SK-N-SH treated with all-trans-retinoic acid at 6 μM for 48 hours (cell line): ENCODE measurements at places on chromosomes 7 and 10.
A peak's percentile ranks its signal among the peaks of the same experiment; 100 is the strongest.

GRCh38 chr7:81865754-81866153 lies 95.9 kb upstream of the HGF start:
- ATAC-seq = no peak

DNA sequence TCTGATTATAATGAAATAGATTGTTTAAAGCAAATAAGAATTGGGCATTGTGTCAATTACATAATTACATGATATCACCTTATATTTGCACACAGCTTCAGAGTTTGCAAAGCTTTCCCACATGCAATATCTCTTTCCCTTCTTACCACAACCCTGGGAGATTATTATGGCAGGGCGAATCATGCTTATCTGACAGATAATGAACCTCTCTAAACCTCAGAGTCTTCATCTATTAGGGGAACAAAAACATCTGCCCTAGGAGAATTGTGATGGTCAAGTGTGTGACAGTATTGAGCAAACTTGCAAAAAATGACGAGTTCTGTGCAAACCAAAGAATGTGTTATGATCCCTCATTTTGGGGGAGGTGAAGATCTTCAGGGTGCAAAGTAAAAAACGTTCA lies 90.0 kb downstream of the MYOF start:
- ATAC-seq = no peak

DNA sequence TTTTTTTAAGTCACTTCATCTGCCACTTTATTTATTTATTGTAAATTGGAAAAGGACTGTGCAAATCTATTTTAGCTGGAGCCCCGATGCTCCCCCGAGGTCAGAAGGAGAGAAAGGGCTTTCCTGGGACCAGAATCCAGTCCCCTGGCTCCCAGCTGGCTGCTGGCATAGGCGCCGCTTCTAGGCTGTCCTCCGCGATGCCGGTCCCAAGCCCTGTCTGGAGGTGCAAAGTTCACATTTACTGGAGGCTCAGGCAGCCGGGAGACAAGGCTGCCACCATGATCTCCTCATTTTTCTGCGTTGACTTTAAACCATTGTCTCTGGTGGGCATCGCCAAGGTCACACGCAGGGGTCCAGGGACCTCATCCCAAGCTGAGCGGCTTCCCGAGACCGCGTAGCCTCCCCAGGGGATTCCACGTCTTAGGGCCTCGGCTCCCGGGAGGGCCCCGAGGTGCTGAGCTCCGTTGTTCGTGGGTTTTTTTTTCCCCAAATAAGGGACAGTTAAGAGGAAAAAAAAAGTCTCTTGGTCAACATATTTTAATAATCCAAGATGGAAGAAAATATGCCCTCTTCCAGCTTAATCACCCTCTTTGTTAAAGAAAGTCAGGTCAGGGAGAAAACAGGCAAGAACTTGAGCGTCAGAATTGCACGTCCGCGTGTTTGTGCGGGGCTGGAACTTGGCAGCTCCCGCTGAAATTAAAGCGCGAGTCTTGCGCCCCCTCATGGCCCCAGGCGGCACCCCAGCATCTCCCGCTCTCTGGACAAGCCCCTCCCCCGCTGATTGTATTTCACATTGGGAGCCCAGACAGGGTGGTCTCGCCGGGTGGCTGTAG lies 11.9 kb downstream of the RGR start:
- ATAC-seq = no peak

- ATAC-seq = no peak
Measured at GRCh38 chr10:116403740-116404250, 23.9 kb upstream of the PNLIPRP3 start.

- no peak for ATAC-seq
Measured at GRCh38 chr7:22894546-22894945, 71.9 kb upstream of the TOMM7 start.

GRCh38 chr7:105674200-105674920 lies 93.1 kb upstream of the EFCAB10 start:
- no peak for ATAC-seq

GRCh38 chr10:35447693-35448407 lies 111.5 kb downstream of the CCNY start:
- peak; percentile 87 for ATAC-seq

DNA sequence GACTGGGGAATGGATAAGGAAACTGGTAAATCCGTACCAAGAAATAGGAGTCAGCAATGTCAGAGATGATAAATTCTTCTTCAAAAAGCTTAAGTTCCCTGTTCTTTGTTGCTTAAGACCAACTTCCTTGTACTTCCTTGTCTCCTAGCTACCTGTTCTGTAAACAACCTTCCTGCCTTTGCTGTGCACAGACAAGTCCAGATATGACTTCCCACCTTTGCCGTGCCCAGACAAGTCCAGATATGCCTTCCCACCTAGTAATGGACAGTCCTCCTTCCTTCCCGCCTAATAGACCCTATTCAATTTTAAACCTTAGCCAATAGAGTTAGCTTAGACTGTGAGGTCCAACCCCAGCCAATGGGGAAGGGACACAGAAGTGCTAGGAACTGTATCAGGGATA lies 2.5 kb upstream of the ZNF33A start:
- ATAC-seq = no peak

- ATAC-seq = no peak
Measured at GRCh38 chr7:41374150-41374848, 328.6 kb downstream of the INHBA start.

DNA sequence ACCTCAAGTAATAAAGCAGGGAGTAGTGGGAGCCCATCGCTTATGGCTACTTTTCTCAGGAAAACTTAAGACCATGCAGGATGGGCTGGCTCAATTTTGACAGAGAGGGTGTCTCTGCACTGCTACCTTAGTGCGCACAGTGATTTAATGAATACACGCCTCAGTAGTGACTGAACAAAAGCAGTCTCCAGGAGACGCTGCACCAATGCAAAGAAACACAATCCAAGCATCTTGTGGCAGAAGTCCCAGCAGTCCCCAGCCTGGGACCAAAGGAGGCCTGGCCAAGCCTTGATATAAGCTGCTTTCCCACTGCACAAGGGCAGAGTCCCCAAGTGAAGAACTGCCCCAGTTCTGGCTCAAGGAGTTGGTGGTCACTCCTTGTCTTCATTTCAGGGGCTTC lies 368.9 kb downstream of the KCNMA1 start:
- peak; percentile 14 for ATAC-seq

- no peak for ATAC-seq
Measured at GRCh38 chr7:157013602-157014549, 3.4 kb upstream of the MNX1 start.

DNA sequence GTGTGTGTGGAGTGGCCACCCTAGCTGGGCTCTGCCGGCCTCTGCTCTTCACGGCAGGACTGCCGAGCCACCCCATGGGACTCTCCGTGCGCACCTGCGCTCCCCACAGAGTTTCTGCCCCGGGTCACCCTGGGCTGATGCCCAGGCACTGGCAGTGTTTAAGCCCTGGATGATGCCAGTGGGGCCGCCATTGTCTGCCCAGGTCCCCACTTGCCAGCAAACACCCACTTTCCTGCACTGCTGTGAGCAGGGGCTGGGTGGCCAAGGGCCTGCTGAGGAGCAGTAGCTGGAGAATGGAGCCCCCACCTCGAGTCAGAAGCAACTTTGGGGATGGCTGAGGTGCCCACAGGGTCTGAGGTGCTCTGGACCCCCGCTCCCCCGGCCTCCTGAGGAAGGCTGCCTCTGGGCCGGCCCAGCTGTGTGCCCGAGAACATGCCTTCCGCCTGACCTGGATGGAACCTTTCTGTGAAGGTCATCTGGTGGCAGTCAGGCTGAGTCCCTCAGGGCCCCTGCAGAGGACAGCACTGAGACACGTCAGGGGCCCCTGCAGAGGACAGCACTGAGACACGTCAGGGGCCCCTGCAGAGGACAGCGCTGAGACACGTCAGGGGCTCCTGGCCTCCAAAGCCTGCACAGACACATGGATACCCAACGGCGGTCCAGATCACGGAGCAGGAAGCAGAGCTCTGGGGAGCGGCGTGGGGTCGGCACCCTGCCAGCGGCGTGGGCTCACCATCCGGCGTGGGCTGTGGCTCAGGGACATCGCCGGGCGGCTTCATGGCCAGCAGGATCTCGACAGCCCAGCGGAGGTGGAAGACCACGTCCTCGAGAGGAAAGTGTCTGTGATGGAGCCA lies 62.0 kb downstream of the CFAP46 start:
- ATAC-seq = no peak

- no peak for ATAC-seq
Measured at GRCh38 chr10:79144351-79145173, 75.8 kb downstream of the ZMIZ1 start.

DNA sequence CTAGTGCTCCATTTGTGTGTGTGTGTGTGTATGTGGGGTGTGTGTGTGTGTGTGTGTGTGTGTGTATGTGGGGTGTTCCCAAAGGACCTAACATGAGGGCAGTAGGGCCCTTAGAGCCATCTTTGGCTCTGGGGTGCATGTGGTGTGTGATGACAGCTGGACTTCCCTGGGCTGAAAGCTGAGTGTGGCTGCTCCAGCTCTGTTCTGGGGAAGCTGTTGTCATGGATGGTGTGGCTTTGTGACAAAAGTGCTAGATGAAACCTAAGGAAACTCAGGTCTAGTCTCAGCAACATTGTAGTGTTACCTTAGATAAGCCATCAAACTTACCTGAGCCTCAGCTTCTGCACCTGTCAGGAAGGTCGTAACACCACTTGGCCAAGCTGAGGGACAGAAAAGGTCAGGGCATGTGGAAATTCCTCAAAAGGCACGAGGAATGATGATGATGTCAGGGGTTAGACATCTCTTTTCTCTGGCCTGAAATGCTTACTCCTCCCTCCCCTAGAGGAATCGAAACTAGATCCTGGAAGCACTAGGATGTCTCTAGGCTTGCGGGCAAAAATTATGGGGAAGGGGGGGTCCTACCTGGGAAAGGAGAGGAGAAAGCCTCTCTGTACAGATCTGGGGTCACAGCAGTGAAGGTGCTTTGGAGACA lies 115.4 kb downstream of the RPS24 start:
- ATAC-seq = peak; percentile 34; the same call in 1 of the 3 replicates

DNA sequence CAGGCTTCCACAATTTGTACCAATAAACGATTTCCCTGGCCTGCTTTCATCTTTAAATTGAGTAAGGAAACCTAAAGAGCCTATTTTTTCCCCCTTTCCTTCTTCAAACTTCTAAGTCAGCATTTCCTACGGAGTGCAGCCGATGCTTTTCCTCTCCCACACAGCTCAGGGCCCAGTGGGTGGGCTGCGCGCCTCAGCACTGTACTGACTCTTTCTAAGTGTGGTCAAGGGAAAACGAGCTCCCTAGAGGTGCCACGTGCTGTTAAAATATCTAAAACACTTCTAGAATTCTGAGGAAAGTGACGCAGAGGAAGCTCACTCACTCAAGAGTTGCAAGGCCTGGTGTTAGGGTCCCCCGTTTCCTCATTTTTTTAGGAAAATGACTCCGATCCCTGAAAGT lies 29.0 kb downstream of the STEAP1B start:
- no peak for ATAC-seq

DNA sequence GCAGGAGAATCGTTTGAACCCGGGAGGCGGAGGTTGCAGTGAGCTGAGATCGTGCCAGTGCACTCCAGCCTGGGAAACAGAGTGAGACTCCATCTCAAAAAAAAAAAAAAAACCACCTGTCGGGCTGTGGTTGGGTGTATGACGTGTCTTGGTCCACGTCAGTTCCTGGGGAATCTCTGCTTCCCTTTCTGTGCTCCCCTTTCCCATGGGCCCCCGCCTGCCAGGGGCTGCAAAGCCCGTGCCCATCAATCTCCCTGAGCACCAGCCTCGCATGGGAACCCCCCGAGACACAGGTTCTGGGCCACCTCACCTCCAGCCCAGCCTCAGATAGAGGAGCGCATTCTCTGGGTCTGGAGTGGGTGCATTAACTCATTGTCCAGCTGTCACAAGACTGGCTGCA lies 2.3 kb upstream of the SH2B2 start:
- ATAC-seq = no peak
